Neural progenitor cell (in vitro differentiated cells): ENCODE measurements at places on chromosomes 1 and 21.
A peak's percentile ranks its signal among the peaks of the same experiment; 100 is the strongest.

DNA sequence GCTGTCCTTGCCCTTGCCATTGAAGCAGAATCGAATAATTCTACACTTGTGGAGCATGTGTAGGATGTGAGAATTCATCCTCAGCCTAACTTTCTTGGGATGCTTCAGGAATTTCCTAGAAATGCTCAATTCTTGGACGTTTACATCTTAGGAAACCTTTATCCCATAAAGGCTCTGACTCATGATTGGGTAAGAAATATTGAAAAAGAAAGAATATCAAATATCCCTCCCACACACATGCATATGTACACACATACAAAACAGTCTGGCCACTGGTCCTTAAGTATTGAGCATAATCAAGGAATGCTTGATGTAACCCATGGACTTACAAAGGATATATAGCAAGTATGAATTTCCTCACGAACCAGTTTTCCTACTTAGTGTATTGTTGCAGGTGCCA is 83.9 kb upstream of the IPO9 start:
- DNase-seq, result no peak

- DNase-seq, result no peak
Observed at GRCh38 chr1:81129366-81129765, 671.4 kb upstream of the ADGRL2 start.

GRCh38 chr1:107750364-107750959 is 214.5 kb downstream of the VAV3 start:
- DNase-seq, result peak; percentile 82

DNA sequence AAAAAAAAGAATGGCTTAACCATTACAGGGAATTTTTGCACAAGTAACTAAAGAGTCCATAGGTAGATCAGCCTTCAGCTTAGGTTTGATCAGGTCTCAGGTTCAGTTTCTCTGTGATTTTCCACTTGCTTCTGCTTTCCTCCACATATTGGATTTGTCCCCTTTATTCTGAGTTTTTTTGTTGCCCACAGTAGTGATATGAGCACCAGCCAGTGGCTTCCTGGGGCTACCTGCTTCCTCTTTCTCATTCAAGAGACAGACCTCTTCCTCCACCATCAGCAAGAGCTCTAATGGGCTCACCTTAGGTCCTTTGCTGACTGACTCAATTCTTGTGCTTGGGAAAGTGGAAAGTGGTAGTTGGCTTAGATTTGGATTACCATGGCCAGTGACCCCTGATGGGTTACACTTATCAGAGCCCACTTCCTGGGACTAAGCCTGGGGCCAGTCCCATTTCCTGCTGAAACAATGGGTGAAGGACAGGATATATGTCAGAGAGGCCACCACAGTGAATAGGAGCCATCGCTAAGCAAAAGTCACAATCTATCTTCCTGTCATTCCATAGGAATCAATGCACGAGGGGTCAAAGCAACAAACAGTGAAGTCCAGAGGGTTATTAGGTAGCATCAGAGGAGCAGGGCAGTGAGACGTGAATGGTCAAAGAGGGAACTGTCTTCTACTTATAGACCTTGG is 12.8 kb upstream of the PLA2G2E start:
- no peak for DNase-seq

DNA sequence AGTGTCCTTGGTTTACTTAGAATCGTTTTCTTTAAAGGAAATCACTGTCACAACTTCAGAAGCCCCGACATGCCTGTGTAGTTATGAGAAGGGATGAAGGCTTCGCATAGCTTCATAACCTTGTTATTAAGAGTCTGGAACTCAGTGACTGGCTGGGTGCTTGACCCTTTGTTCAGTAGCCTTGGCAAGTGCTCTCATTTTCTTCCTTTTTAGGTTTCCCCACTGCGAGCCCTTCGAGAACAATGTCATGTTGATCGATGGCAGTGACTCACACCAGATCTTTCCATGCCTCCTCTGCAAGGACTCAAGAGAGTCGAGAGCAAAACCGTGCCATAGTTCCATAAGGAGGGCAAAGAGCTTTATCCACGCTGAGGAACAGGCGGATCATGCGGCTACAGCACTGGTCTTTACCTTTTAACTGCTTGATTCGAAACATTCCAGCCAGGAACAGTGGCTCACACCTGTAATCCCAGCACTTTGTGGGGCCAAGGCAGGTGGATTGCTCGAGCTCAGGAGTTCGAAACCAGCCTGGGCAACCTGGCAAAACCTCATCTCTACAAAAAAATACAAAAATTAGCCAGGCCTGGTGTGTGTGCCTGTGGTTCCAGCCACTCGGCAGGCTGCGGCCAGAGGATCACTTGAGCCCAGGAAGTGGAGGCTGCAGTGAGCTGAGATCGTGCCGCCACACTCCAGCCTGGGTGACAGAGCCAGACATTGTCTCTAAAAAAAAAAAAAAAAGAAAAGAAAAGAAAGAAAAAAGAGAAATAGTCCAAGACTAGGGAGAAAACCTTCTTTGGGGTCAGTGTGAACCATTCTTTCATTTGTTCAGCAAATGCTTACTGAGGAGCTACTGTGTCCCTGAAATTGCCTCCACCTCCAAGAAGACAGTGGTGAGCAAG is 95.4 kb upstream of the ERRFI1 start:
- no peak for DNase-seq

GRCh38 chr1:183622884-183623785 is 12.4 kb downstream of the ARPC5 start:
- DNase-seq, result peak; percentile 71

DNA sequence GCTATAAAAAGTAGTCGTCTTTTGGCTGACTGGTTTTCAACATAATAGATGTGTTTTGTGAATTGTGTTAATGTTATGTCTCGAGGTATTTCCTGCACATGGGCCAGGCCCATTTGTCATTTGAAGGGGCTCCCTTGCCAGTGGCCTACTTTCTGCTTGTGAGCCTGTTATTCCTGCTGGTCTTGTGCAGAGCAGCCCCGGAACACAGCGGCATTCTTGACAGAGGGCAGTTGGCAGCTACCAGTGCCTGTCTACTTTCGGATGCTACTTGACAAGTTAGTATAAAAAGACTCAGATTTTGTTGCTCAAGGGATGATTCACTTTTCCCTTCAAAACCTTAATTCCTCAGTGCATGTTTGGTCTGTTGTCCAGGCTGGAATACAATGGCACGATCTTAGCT is 28.5 kb downstream of the PGM1 start:
- no peak for DNase-seq

- no peak for DNase-seq
Observed at GRCh38 chr1:168834225-168834872, 105.3 kb upstream of the DPT start.

- no peak for DNase-seq
Observed at GRCh38 chr1:109761227-109762038, 2.3 kb downstream of the EPS8L3 start.

GRCh38 chr1:106793651-106794050 is 262.8 kb upstream of the PRMT6 start:
- no peak for DNase-seq

DNA sequence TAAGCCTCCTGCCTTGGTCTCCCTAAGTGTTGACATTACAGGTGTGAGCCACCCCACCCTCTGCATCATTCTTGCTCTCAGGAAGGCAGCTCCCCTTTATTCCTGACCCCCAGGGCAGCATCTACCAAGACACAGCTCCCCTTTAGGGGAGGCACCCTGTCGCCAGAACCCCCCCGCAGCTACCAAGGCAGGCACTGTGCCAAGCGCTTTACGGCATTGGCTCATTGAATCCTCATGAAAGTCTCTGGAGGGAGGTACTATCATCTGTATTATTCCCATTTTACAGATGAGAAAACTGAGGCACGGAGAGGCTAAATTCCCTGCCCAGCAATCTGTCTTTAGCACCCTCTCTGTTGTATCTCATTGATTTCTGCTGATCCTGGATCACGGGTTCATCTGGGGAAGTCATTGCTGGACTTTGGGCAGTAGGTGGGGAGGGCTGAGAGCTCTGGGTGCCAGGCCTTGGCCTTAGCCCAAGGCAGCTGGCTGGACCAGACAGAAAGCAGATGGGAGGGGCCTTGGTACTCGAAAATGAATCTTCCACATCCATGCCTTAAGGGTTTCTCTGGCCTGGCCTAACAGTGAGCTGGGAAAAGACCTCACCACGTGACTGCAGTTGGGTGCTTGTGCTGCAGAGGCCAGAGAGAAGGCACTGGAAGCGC is 5.9 kb downstream of the PLOD1 start:
- DNase-seq, result no peak

GRCh38 chr1:159040893-159041724 is 31.4 kb downstream of the IFI16 start:
- DNase-seq, result no peak

GRCh38 chr1:109114342-109114674 is 393 bp downstream of the ELAPOR1 start:
- peak; percentile 41 for DNase-seq

GRCh38 chr1:19327301-19327700 is 15.2 kb downstream of the SLC66A1 start:
- no peak for DNase-seq

GRCh38 chr1:212607206-212607912 is 1.2 kb upstream of the ATF3 start:
- DNase-seq, result peak; percentile 47

DNA sequence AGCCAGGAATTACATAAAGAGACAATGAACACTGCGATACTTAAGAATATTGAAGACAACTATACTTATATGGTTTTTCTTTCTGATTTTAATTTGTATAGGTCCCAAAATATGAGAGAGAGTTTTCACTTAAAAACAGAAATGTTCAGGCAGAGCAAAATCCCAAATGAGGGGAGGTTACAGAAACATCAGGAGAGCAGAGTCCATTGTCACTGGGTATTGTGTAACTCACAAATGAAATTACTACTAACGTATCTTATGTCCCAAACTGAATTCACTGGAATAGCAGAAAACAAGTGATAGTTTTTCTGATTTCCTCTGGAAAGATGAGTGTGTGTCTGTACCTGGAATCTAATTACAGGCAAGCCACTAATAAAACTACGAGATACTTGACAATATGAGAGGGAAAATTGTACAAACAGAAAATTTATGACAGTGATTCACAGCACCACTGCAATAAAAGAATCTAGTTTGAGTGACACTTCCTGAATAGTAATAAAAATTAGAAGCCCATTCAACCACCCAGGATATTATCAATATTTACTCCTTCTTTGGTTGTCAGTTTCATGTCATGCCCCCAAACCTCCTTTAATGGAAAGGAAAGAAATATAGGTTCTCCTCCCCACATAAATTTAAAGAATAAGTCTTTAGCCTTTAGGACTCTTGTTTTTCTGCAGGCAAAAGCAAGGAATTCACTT is 522.6 kb downstream of the ADGRL2 start:
- DNase-seq, result no peak

GRCh38 chr1:116565222-116565621 is 5.6 kb downstream of the CD58 start:
- DNase-seq, result no peak

GRCh38 chr1:48572646-48573258 is 100.7 kb upstream of the SPATA6 start:
- peak; percentile 93 for DNase-seq

- no peak for DNase-seq
Observed at GRCh38 chr1:33433509-33434362, 2.8 kb upstream of the PHC2 start.

DNA sequence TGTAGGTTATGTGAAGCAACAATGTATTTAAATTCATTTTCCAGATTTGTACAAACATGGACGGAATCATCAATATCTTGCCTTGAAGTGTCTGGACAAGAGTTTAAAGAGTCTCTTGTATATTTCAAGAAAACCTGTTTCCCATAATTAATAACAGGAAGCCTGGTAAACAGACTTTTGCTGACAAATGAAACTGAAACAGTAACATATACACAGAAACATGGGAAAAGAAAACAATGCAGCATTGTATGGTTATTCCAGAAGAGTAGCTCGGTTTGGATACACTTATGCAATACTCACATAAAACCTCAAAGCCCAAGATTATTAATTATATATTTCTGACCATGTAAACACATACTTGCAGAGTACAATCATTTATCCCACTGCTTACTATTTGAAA is 265.5 kb downstream of the PTPRC start:
- DNase-seq, result no peak

GRCh38 chr1:76627498-76627897 is 239.8 kb upstream of the ST6GALNAC5 start:
- no peak for DNase-seq

DNA sequence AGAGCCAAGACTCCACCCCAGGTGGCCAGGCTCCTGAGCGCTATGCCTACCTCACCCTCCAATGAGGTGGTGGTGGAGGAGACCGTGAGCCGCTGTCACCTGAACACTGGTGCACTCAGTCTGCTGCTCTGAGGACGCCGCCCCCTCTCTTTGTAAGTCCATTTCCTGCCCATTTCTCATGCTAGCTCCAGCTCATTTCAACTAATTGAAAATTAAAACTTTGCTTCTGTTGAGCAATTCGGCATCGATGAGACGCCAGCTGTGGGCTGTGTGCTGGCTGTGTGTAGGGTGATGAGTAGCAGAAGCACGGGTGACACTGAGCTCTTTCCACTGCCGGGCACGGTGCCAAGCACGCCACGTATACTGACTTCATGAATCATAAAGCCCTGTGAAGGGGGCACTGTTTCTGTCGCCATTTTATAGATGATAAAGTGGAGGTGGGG is 11.2 kb downstream of the TNFRSF1B start:
- no peak for DNase-seq

DNA sequence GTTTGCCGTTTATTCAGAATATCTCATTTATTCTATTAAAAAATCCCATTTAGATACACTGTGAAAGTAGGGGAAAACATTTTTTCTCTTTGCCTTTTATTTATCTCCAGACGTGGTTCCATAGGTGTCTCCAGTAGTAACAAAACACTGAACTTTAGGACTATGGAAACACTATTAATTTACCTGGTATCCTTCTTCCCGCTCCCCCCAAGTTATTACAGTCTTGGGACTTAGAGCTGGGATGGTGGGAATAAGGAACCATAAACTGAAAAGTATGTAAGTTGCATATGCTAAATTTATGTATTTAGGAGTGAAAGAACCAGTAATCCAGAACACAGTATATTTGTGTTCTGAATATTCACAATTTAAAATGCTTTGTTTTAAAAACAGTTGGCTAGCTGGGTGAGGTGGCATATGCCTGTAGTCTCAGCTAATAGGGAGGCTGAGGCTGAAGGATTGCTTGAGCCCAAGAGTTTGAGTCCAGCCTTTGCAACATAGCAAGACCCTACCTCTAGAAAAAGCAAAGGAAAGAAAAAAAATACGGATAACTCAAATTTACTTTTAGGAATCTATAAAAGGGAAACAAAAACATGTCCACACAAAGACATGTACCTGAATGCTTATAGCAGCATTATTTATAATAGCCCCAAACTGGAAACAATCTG is 3.1 kb downstream of the DNAJB4 start:
- DNase-seq, result no peak

GRCh38 chr21:15631342-15631741 is 98.4 kb upstream of the USP25 start:
- DNase-seq, result no peak

- peak; percentile 5 for DNase-seq
Observed at GRCh38 chr1:92029241-92029922, 403 bp upstream of the EPHX4 start.

- no peak for DNase-seq
Observed at GRCh38 chr1:152442301-152442700, 28.2 kb upstream of the CRNN start.

GRCh38 chr1:231016234-231016633 is 23.8 kb downstream of the FAM89A start:
- DNase-seq, result no peak
